ENCODE measurements at places on chromosomes 6 and 20.
A peak's percentile ranks its signal among the peaks of the same experiment; 100 is the strongest.

- no peak for DNase-seq
These were observed 32.6 kb downstream of the KCNQ2 start for GRCh38 chr20:63439866-63440265.

GRCh38 chr20:12957968-12958367 lies 50.8 kb upstream of the SPTLC3 start:
- DNase-seq = no peak

- peak; percentile 14 for DNase-seq
These were observed 230.7 kb upstream of the BTBD3 start for GRCh38 chr20:11686820-11687543.

GRCh38 chr20:20477444-20478041 lies 109.6 kb downstream of the INSM1 start:
- no peak for DNase-seq

GRCh38 chr20:25087186-25087929 lies 5.4 kb upstream of the VSX1 start:
- DNase-seq = no peak

DNA sequence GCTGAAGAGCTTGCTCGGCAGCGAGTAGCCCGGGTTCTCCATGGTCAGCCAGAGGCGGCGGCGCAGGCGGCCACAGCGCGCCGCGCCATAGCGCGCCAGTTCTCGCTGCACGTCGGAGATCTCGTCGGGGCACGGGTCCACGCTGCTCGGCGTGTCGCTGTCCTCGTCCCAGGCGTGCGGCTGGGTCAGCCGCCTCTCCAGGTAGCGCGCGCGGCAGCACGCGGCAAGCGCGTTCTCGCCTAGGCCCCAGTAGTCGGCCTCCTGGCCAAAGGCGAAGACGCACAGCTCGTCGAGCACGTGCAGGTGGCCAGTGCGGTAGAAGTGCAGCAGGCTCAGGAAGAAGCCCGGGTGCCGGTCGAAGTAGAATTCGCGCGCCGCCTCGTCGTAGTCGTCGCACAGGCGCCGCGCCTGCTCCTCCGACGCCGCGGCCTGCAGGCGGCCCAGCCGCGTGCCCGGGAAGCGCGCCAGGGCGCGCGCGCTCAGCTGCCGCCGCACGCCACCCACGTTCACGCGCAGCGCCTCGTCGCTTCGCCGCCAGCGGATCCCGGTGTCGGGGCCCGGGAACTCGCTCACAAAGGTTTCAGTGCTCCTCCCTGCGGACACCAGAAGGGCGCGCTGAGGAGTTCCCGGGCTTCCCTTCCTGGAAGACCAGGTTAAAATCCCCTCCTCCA lies 2.7 kb downstream of the KCNS1 start:
- DNase-seq = peak; percentile 68

DNA sequence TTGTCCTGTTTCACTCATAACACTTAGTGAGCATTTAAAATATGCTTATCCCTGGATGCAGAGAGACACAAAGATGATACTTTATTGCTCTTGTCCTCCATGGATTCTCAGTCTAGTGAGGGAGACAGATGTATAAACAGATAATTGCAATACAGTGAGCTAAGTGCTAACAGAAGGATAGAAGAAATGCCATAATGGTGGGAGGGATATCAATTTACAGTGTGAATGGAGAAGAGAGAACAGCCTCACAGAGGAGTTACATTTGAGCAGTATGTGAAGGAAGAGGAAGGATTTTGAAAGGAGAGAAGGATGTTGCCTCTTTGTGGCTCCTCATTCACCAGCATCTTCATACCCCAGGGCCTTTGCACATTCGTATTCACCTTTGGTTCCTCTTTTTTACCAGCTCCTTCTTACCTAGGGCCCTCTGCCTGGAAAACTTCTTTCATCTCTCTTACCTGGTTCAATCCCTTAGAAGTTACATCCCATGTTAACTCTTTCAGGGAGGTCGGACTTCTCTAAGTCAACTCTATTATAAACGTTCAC lies 341.7 kb downstream of the PRL start:
- DNase-seq = no peak

GRCh38 chr6:48747471-48747870 lies 636.5 kb upstream of the PTCHD4 start:
- DNase-seq = no peak

DNA sequence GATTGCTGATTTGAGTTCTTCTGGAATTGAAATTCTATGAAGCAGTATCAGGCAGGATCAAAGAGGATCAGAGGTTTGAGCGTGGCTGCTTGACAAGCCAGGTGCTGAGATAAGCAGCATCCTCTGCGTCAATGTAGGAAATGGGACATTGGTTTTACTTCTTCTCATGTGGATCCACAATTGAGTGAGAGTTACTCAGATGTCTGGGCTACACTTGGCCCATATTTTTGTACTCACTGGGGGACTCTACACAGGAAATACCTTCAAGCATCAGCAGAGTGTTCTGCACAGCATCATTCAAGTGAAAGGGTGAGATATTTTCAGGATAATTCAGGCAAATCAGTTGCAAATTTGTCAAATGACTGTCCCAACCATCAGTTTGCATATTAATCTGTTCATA lies 613.9 kb upstream of the ARID1B start:
- DNase-seq = no peak

DNA sequence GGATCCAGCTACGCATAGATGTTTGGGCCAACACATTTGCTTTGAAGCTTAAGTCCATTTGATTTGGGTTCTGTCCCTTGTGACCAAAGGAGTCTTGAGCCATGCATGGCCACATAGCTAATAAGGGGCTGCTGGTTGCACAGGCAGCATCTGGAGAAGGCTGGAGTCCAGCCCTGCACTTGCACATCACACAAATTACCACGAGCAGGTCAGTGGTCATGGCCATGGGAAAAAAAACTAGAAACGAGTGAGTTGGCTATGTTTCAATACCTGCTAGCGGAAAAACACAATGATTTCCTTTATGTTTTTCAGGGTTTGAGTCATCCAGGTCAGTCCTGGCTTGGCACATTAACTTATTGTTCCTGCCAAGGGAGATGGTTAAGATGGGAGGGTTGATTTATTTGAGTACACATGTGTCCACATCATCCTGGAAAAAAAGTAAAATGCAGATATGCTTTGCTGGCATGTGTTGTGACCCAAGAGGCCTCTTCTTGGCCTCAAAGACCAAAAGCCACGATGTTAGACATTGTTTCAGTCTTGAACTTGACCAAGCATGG lies 5.6 kb upstream of the STX16 start:
- DNase-seq = no peak

DNA sequence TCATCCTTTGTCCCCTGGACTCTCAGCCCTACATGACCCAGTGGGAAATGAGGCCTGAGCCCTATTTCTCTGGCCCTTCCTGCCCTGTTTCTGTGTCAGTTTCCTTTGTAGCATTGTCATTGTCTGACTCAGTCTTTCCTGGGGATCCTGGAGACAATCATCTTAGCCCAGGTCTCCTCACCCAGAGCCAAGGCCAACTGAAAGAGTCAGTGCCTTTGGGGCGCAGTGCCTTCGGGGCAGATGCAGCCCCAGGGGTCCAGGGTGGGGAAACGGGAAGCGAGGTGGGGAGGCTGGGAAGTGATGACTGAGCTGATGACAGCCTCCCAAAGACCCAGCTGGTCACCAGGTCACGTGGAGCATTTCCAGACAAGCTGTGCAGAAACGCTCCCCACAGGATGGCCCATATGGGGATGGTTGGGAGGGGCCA lies 93.3 kb upstream of the SULF2 start:
- DNase-seq = no peak

Data from nephron progenitor cell (in vitro differentiated cells).